ENCODE measurements at places on chromosomes 16 and 17.

GRCh38 chr17:31532081-31532480 lies 140.6 kb downstream of the RAB11FIP4 start:
- DNase-seq: no peak

GRCh38 chr16:49834531-49835151 lies 21.3 kb downstream of the ZNF423 start:
- no peak for DNase-seq

GRCh38 chr16:78147911-78148401 lies 48.5 kb downstream of the WWOX start:
- DNase-seq: no peak

- DNase-seq: no peak
Measured at GRCh38 chr16:56408379-56409098, 16.8 kb downstream of the AMFR start.

DNA sequence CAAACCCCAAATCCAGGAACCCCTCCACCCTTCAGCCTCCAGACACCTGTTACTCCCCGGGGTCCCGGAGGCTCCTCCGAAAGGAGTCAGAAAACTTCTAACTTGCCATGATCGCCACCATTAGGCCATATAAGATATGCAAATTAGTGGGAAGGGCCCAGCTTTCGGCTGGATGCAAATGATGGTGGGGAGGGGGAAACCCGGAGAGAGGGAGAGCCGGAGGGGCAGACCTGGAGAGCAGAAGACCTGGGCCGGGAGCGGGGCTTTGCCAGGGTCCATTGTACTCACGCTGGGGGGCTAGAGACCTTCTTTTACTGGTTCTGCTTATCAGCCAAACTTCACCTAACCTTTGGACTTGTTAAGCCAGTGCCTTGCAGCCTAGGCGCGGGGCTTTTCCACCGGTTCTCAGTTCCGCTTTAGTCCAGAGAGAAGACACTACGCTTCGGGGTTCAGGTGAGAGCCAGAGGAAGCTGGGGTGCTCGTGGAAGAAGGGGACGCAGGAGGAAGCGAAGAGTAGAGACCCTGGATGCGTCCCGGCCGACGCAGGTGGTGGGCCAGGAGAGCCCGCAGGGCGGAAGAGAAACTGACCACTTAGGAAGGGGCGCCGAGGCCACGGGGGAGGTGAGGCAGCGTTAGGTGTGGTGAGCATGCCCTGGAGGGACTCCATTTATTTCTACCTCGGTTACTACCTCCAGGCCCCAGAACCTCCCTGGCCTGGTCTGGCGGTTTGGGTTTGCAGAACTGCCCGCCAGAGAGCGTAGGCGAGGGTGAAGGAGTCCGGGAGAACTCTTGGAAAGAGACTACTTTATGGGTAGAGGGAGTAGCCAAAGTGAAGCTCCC lies at the start of gene HNF1B:
Gene HNF1B, minus strand, starts transcription at position 99 of the 840 bp plus-strand sequence. CDS start 175 bp downstream, outside the sequence.
- peak; percentile 68 for DNase-seq

DNA sequence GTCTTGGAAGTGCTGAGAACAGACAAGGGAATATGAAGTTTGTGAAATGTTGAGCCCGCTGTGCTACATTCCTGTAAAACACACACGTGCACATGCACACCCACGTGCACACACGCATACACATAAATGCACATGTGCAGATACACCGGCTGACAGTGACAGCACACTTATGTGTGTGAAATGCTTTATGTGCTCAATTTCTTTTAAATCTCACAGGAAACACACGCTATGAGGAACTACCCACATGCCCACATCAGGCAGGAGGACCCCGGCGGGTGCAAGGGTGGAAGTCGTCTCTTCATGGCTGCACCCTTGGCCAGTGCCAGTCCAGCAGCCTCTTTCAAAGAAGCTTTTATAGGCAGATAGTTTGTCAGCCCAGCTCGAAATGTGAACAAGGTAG lies 561 bp upstream of the WFDC1 start:
- DNase-seq: no peak

DNA sequence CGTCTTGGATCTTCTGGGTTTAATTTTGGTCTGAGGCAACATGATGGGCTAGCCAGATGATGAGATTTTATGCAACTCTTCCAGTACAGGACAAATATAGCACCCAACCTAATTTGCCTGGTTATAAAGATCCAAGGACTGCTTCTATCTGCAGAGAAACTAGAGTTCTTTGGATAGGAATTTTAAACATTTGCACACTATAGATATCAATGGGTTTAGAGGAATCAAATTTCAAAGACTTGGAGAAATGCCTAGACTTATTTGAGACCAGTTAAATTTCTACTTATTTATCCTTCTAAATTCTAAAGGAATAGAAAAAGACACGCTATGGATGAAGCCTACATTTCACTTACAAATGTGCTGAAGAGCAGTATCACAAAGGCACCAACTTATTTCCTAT lies 12.6 kb downstream of the PMFBP1 start:
- DNase-seq: no peak

GRCh38 chr16:55035029-55035428 lies 104.4 kb downstream of the IRX5 start:
- peak; percentile 34 for DNase-seq

DNA sequence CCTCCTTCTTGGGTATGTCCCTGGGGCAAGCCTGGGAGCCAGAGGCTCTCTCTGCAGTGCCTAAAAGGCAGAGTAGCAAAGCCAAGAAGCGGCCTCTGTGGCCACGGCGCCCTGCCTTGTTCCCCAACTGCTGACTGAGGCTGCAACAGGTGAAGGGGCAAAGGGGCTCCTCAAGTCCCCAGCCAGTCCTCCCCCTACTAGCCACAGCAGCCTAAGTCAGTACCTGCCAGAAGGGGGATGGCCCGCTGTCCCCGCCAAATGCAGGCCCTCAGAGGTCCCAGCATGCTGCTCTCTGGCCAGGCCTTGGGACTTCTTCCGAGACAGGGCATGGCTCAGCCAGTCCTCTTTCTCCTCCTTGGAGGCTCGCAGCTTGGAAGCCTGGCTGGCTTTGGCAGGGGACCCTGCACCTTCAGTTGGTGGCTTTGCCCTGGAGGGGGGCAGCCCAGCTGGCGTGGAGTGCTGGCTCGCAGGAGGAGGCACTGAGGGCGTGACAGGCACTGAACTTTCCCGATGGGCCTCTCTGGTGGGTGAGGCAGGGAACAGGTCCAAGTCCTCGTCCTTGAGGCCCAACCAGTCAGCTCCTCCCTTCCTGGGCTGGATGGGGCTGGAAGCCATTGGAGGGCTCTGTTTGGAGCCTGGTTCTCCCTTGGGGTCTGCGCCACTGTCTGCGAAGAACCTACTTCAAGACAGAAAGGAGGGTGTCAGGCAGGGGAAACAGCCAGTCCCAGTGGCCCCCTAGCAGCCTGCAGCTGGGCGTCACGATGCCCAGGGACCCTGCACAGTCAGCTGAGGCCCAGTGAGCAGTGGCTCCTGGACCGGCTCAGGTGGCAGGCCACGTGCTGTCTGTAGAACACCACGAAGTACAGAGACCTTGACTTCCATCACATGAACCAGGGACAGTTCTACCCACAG lies 17.6 kb downstream of the FBF1 start:
- no peak for DNase-seq

DNA sequence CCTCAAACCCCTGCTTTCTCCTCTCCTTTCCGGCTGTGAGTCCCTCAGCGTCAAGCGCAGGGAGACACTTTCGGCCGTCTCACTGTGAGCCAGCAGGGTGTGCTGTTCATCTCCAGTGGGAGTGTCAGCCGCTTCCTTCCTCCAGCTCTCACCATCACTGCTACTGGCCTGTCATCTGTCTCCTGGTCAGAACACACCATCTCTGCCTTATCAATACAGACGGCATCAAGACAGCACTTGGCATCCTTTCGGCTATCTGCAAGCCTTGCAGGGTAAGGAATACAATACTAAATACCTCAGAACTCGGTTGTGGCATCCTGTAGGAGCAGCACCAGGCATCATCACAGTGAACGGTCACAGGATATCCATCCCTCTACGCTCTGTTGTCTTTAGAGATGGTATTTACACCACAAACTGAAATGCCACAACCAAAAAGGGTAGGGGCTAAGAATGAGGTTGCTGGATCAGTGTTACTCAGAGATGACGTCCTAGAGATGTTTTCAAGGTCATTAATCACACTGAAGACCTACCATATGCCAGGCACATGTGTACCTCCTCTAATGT lies 20.7 kb upstream of the CMTM4 start:
- peak; percentile 18 for DNase-seq

- peak; percentile 81 for DNase-seq
Measured at GRCh38 chr16:28277537-28278388, 14.6 kb upstream of the SBK1 start.

GRCh38 chr17:16085066-16085699 lies 85.6 kb downstream of the TTC19 start:
- no peak for DNase-seq

GRCh38 chr16:48903039-48903438 lies 293.1 kb upstream of the N4BP1 start:
- no peak for DNase-seq

DNA sequence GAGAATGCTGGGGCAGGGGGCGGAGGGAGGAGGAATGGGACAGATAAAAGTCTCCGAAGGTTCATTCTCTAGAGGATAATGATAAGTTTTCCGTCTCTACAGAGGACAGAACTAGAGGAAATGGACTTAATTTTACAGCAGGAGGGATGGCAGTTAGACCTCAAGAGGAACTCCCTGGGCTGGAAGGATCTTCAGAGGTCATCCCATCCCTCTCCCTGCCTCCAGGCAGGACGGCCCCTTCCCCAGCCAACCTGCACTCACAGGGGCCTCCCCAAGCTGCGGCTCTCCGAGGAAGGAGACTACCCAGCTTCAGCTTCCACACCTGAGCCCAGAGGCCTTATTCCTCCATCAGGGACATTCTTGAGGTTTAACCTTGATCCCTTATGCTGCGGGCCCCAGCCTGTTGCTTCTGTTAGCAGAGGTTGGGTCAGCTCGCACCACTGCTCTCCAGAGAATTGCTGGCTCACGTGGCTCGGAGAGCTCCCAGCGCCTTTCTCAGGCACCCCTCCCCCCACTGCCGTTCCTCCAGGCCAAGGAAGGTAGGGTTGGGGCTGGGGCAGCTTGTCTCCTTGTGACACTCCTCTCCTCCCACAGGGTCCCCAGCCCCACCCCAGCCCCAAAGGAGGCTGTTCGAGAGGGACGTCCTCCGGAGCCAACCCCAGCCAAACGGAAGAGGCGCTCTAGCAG lies 8.5 kb downstream of the ELOB start:
- no peak for DNase-seq

DNA sequence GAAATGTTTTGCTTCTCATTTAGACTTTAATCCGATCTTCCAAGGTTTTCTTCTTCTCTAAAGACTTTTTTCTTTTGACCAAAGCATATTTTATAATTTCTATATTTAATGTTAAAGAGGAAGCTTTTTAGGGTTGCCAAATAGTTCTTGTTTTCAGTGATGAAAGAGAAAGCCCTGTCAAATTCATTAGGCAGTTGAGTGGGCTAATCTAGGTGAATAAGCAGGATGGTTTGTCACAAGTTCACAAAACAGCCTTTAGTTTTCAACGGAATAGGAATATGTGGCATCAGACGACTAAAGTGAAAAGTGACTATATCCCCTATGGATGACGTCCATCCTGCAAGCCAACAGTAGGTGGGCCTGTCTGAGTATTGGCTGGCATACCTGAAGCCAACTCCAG lies 118.8 kb downstream of the NLK start:
- DNase-seq: no peak

DNA sequence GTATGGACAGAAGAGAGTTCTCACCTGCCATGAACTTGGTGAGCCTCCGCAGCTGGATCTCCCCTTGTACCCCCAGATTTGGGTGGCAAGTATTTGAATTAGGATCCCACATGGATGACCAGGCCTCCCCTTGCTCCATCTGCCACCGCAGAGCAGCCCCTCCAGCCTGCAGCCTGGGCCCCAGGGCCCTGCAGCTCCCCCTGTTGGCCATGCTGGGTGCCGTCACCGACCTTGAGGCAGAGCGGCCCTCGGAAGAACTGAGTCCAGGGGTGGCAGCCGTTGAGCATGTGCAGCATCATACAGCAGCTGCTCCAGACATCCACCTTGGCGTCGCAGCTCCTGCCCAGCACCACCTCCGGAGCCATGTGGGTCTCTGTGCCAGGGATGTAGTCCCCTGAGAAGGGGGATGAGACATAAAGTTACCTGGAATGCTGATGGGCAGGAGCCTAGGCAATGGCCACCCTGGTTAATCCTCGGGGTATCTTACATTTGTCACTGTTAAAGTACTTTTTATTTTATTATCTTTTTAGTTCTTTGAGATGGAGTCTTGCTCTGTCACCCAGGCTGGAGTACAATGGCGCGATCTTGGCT lies 9.0 kb upstream of the SPATA32 start:
- DNase-seq: no peak

DNA sequence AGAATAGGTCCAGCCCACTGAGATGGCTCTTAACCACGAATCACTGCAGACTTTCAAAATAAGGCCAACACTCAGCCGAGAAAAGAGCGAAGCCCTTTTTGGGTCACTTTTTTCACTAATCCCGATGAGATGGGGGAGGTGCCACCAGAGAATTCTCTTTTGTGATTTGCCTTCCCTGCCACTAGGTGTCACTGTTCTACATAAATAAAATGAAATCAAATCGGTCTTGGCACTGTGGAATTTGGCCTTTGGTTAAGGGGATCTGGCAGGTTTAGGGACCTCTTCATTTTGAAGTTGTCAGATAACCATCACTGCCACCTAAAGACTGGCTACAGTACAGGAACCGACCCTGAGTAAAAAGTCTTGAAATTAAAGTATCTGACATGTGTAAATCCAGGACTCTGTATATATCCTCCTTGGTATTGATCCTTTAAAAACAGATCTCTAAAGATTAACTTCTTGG lies 147.0 kb downstream of the HS3ST4 start:
- DNase-seq: peak; percentile 52

- no peak for DNase-seq
Measured at GRCh38 chr17:47267354-47267828, 13.8 kb downstream of the ITGB3 start.

GRCh38 chr17:67717624-67718324 lies at the start of gene NOL11:
TSS of gene NOL11 (plus strand) at chr17:67717936. CDS start at chr17:67717948, 12 bp downstream.
- DNase-seq: peak; percentile 100

DNA sequence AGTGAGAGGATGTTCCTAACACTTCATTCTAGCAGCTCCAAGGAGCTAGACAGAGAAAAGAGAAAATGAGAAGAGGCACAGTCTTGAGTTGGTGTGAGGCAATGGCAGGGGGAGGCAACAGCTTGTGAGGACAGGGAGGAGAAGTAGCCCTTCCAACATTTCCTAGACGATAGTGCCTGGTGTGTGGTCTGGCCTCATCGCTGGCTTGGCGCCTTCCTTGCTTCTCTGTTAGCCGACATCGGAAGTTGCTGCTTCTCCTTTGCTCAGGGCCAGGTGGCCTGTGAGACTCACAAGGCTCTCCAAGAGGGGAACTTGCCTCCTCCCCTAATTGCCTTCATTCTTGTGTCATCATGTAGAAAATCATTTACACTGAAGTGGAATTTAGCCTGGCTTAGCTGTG lies 208.7 kb downstream of the MAP2K4 start:
- no peak for DNase-seq

DNA sequence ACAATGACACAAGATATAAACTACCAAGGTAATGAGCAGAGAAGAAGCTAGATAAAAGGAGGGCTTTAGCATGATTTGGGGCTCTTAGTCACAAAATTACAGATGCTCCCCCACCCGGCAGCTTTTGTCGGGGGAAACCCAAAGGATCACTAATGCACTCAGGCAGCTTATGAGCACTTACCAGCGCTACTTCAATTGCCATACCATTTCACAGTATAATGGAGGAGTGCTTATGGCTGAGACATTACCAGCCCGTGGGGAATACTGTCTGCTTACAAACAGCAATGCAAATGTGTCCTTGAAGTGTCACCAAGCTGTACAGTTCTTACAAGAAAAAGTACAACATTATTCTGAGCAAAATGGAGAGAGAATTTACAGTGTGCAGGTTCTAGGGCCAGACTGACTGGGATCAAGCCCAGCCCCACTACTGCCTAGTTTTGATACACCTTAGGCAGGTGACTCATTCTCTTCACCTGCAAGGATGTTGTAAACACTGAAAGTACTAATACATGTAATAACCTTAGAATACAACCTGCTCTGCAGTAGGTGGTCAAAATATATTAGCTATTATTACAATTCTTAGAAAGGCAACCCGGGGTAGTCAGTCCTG lies 16.3 kb downstream of the ANKFY1 start:
- DNase-seq: no peak

Measured in GM12865 (cell line).